ENCODE measurements at places on chromosomes 13 and 19.

DNA sequence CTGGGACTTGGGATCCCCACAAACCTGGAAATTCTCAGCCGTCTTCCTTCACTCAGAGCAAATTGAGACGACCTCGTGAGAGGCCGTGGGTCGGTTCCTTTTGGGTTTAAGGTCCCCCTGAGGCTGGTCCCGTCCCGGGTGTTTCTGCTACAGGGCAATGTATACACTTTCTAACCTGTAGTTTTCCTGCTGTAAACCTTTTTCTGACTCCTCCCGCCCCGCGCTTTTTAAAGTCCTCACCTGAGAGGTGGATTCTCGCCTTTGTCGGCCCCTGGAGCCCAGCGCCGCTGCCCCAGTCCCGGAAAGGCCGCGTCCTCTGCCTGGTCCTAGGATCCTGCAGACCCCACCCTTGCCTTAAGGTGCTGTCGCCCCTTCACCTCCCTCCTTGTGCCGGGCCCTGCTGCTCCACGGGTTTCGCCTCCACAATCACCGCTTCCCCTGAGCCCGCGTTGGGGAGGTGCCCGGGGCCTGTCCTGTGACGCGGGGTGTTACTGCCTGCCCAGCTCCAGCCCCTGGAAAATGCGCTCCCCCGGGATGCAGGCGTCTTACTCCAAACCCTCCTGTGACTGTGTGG lies 391 bp downstream of the ZNF761 start:
- peak; percentile 15 for DNase-seq

GRCh38 chr19:47411101-47411500 lies 8.2 kb downstream of the MEIS3 start:
- no peak for DNase-seq

GRCh38 chr19:1616396-1616795 lies 11.1 kb upstream of the UQCR11 start:
- DNase-seq = no peak

DNA sequence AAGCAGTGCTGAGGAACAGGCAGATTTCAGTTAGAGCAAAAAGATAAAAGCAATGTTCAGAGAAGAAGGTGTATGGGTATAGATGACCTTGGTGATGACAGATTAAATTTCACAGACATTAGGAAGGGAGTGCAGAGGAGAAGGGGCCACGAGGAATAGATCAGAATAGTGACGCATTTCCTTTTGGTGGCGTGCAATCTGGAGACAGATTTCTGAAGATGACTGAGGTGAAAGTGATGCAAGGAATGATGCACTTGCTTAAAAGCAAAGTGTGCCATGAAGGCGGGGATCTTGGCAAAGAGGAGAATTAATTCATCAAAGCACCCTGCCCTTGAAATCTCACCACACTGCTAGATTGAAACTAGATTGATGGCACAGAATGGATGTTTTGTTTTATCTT lies 202.4 kb downstream of the ITGBL1 start:
- DNase-seq = no peak

DNA sequence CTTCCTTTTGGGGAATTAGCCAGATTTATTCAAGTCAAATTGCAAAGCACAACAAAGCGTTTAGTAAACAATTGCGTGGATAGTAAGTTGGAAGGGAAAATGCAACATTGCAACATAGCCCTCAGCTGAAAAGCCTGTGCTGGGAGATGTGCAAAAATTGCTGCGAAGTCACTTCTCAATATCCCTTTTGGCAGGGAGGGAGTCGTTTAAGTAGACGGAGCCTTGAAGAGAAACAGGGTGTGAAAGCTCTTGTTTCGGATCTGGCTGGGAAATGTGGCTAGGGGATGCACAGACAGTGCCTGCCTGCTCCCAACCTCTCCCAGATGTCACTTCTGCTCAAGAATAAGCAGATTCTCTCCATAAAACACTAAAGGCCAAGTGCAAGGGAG lies 56.8 kb downstream of the SLC7A1 start:
- no peak for DNase-seq

DNA sequence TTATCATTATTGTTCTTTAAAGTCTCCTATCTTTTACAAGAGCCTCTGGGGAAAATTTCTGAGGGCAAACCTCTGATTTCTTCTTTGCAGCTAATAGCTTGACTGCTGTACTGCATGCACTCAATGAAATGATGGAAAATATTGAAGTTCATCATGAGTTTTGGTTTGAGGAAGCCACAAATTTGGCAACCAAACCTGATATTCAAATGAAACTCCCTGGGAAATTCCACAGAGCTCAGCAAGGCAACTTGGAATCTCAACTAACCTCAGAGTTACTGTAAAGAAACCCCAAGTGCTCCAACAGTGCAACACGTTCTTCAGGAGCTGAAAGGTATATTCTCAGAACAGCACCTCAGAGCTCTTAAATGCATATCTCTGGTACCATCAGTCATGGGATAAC lies 14.2 kb upstream of the RNF6 start:
- DNase-seq = no peak

Measured in HEK293T (cell line).